ENCODE measurements at places on chromosomes 2 and 18.
A peak's percentile ranks its signal among the peaks of the same experiment; 100 is the strongest.

- DNase-seq: peak; percentile 23
Observed at GRCh38 chr2:236548179-236548921, 21.3 kb upstream of the ACKR3 start.

GRCh38 chr2:115299199-115299598 lies 856.8 kb downstream of the DPP10 start:
- no peak for DNase-seq

DNA sequence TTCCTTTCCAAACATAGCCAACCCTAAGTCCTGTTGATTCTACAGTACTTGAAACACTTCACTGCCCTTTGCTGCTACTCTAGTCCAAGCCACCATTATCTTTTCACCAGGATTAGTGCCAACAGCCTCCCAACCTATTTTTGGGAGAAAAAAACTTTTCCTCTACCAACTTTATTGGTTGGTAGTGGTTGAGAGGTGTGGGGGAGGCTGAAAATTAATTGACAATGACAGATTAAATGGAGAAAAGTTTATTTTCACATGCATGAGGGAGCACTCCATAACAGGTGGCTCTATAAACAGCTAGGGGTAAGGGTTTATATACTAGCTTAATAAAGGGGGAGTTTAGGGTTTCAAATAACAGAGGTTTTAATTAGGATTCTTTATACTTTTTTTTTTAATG lies 37.8 kb upstream of the ITPRID2 start:
- no peak for DNase-seq

DNA sequence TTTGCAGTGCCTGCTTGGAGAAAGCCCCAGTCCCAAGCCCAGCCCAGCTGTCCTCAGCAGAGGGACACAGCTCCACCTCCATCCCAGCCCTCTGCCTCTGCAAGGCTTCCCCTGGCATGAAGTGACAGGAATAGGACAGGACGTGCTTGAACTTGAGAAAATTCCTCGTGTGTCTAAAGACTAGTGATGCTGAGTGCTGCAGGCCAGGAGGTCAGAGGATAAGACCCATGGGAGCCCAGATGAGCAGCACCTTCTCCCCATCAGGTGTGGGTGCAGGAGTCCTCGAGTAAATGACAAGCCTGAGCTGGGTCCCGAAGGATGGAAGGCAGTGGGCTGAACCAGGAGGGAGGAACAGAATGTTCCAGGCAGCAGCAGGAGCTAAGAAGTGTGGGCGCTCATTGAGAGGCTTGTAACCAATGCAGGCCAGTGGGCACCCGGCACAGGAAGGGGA lies 67.8 kb upstream of the UXS1 start:
- DNase-seq: no peak

- no peak for DNase-seq
Observed at GRCh38 chr18:47343291-47343690, 91.8 kb upstream of the SKOR2 start.
